ENCODE measurements at places on chromosomes 1 and 21.

- no peak for DNase-seq
Observed at GRCh38 chr1:12047120-12047876, 15.8 kb upstream of the TNFRSF8 start.

DNA sequence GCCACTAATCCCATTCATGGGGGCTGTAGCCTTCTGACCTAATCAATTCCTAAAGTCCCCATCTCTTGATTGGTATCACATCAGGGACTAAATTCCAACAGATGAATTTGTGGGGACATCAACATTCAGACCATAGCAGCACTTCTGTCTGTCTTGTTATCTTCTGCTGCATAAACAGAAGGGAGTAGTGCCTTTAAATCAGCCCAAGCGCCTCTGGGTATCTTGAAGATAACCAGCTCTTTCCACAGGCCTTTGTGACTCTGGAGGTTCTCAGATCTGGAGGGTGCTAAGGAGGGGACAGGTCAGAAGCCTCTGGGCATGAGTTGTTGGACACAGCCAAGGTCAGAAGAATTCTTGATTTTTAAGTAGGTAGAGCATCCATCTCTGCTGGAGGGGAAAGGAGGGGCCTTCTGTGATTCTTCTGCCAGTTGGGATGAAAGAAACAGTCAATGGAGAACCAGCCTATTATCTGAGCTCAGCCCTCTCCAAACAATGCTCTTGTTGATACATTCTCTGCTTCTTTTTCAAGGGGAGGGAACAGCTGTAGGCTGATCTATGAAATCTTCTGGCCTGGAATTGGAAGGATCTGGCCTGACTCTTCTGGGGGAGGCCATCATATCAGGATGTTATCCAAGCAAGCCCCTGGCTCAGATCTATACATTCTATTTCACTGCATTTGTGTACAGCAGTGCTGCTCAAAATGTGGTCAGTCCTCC lies 31.3 kb upstream of the LRIG2 start:
- no peak for DNase-seq

DNA sequence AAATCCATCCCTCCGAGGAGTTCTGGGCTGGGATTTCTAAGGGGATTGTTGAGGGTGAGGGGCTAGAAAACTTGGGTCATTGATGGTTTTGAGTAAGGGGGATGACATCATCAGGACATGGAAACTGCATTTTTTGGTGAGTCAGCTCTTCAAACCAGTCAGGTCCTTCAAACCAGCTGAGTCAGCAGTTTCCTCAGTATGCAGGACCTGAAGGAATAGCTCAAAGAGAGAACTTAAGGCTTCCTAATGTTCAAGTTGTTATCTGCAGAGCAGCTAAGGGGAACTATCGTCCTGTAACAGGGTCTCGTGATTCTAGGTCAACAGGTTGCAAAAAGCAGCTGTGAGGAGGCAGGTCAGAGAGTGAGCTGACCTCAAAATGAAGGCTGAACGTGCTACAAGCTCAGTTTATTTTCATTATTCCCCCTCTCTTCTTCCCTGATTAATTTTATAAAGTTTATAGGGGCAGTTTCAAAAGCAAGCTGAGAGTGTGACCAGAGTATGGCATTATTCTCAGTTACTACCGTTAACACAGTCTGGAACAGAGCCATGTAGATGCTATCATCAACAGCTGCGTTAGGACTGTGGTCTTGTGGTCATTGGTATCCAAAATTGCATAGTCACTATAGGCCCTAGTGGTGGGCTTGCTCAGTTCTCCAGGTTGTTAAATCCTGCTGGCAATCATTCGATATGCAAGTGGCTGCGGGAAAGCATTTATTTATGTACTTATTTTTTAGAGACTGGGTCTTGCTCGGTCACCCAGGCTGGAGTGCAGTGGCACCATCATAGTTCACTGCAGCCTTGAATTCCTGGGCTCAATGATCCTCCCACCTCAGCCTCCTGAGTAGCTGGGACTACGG lies 10.7 kb upstream of the SDC3 start:
- DNase-seq: no peak

DNA sequence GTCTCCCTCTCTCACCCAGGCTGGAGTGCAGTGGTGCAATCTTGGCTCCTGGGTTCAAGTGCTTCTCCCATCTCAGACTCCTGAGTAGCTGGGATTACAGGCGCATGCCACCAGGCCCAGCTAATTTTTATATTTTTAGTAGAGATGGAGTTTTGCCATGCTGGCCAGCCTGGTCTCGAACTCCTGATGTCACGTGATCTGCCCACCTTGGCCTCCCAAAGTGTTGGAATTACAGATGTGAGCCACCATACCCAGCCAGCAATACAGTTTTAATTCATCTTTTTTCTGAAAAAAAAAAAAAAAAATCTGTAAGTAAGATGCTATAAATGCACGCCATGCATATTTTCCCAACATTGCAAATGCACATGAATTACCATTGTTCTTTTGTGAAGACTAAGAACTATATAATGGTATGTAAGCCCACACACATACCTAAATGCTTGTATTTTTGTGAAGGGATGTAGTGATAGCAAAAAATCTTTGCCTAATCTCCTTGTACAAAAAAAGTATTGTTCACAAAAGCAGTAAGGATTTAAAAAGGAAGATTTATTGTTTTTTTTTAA lies 8.0 kb downstream of the LAMC2 start:
- DNase-seq: no peak

DNA sequence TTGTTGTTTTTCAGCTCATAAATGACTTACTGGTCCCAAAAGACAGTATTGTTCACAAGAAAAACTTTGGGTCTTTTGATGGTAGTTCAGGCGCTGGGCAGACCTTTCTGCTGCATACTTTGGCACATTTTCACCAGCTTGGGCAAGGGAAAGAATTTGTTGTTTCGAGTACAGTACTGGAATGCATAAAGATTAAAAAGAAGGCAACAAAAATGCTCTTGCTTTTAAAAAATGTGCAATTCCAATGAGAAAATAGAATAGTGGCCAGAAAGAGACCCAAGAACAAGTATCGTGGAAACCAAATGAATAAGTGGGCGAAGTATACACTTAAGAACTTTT lies 56.0 kb downstream of the CLIC6 start:
- no peak for DNase-seq

- DNase-seq: no peak
Observed at GRCh38 chr1:2797741-2798016, 3.8 kb downstream of the TTC34 start.

DNA sequence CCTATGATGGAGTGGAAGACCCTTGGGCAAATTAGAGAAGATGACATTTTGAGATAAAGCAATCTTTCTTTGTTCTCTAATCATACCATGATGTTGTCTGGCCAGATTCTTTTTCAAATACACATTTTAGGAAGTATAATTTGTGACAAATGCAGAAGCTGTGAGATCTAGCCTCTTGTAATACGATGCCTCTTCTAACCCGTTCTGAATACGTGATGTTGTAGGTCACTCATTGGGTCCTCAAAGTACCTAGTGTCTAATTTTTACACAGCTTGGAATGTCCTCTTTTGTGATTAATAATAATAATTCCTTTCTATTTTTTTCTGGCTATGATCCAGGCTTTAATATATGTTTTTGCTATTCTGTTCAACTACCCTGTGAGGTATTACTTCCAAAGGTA lies 502.7 kb downstream of the NUF2 start:
- DNase-seq: no peak

- no peak for DNase-seq
Observed at GRCh38 chr21:46253610-46254124, 25.1 kb upstream of the LSS start.

- no peak for DNase-seq
Observed at GRCh38 chr1:180939073-180939710, 26.5 kb downstream of the KIAA1614 start.

DNA sequence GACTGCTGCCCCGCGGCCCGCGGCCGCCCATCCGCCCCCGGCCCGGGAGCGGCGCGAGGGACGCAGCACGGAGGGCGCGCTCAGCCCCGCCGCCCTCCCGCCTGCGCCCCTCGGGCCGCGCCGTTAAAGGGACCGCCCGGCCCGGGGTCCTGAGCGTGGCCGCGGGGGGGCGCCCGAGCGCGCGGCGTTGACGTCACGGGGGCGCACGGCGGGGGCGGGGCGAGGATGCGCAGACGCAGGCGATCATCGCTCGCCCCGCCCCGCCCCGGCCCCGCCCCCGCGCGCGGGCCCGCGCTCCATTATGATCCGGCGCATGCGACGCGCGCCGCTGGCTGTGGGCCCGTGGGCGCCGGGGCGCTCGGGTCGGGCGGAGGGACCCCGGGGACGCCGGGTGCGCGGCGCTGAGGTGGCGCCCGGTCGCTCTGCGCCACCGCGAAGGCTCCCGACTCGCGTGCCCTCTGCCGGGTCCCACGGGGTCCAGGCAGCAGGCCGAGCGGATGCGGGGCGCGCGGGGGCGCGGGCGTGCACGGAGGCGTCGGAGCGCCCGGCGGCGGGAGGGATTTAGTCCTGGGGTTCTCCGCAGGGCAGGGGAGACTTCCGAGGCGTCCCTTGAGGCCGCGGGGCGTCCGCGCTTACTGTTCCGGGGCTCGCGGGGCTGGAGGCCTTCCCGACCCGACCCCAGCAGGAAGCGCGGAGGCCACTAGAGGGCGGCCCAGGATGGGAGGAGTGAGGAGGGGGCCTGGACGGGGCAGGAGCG lies at the start of gene DVL1:
Gene DVL1 (minus strand): TSS at position 163 of the 757 bp plus-strand sequence. CDS start 353 bp downstream, outside the sequence.
- DNase-seq: peak; percentile 82

GRCh38 chr1:180534214-180534613 lies 24.6 kb upstream of the OVAAL start:
- no peak for DNase-seq

GRCh38 chr1:113340038-113340437 lies 50.3 kb upstream of the MAGI3 start:
- DNase-seq: no peak

- no peak for DNase-seq
Observed at GRCh38 chr1:202086579-202087350, 36.0 kb upstream of the GPR37L1 start.

GRCh38 chr1:23282957-23283356 lies 61.1 kb downstream of the HNRNPR start:
- peak; percentile 19 for DNase-seq

GRCh38 chr1:41353744-41354143 lies 7.5 kb upstream of the FOXO6 start:
- no peak for DNase-seq

GRCh38 chr1:162568802-162569201 lies 7.3 kb downstream of the UAP1 start:
- no peak for DNase-seq

DNA sequence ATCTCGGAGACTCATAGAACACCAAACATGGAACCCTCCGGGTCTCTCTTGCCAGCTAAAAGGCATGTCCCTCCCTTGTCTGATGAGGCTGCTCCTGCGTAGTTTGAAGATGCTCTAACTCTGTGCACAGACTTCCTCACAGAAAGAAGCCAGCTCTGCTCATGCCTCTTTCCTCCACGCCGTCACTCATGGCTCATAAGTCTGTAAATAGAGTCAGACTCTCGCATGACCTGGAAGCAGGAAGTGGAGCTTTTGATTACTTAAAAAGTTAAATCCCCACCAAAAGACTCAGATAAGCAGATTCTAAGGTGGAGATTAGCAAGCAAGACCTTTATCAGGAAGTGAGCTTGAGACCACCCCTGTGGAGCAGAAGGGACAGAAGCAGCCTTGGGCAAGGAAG lies 171.6 kb downstream of the TRIM33 start:
- no peak for DNase-seq

DNA sequence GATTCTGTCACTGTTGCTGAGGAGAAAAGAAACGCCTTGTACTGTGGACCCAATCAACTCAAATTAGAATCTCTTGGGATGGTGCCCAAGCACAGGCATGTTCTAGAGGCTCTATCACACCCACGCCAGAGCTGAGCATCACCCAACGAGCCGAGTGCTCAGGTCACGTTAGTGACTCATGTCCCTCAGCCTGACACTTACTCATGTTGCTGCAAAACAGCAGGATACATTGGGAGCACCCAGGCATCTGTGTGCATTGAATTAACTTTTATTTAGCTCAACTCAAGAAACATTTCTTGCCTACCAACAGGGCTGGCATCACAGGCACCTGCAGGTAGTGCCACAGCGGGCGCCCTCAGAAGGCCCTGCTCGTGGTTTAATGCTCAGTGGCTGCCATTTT lies 149.8 kb downstream of the ETS2 start:
- peak; percentile 57 for DNase-seq

GRCh38 chr1:149879556-149879955 lies 19.8 kb upstream of the BOLA1 start:
- DNase-seq: no peak

- DNase-seq: no peak
Observed at GRCh38 chr1:818618-819291, 105.0 kb upstream of the SAMD11 start.

GRCh38 chr1:108686614-108687313 lies 5.3 kb upstream of the PRPF38B start:
- peak; percentile 67 for DNase-seq

DNA sequence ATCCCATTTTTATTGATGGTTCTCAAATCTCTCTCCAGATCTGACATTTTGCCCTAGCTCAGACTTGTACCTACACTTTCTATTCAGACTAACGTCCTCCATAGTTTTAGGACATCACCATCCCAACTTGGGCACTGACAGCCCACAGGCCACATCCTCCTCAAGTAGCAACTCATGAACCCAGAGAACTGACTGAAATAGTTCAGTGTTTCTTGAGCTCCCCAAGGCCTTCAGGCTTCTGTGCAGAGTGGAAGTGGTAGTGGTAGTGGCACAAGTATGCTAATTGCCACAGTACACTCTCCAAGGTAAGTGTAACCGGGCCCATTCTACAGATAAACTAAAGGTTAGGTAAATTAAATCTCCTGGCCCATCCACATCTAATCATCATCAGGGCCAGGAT lies 112.6 kb downstream of the SLC45A1 start:
- no peak for DNase-seq

DNA sequence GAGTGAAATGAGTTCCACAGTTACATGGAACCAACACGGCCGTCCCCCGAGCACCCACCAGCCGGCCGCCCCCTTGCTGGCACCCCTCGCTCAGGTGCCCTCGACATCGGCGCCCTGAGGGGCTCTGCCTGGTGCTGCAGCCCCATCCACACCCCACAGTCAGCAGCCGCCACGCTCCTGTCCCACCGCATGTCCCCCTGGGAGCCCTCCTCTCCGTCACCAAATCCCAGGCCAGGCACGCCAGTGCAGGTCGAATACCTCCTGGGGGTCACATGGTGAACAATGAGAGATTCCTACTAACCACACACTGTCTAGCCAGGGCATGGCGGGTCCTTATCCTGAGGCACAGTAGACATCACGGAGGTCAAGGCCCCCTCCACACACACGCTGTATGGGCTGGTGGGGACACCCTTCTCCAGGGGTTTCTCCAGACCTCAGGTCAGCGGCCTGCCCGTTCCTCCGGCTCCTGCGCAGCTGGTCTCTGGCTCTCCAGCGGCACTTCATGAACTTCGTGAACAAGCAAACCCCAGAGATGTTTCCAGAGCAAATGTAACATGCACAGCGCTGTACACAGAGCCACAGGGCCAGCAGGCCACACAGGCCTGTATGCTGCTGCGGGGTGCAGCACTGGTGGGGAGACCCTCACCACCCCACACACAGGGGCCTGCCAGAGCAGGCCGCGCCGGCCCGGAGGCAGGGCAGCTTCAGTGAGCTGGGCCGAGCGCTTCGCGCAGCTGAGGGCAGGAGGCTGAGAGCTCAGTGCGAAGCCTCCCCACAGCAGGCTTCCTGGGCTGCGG lies 21.8 kb downstream of the POFUT2 start:
- DNase-seq: no peak

Data from hepatic stellate cell (primary cell).